ENCODE measurements at places on chromosomes 1 and 21. TPM values are rescaled to one million over a fixed set of nuclear protein-coding genes. Genes with fewer than 3 reads are reported as not detected.

The FALEC gene
- total RNA-seq, result not detected

The AGMAT gene
- total RNA-seq, result 0.14 TPM

The FCRL4 gene
- not detected for total RNA-seq

The HECTD3 gene
- total RNA-seq, result 24.6 TPM

The ELAPOR1 gene
- total RNA-seq, result 0.33 TPM

The APOBEC4 gene
- total RNA-seq, result not detected

The PIGV gene
- total RNA-seq, result 24.9 TPM
